OCI-M1 (cell line): ENCODE measurements at places on chromosomes 6 and 20.
A peak's percentile ranks its signal among the peaks of the same experiment; 100 is the strongest.

DNA sequence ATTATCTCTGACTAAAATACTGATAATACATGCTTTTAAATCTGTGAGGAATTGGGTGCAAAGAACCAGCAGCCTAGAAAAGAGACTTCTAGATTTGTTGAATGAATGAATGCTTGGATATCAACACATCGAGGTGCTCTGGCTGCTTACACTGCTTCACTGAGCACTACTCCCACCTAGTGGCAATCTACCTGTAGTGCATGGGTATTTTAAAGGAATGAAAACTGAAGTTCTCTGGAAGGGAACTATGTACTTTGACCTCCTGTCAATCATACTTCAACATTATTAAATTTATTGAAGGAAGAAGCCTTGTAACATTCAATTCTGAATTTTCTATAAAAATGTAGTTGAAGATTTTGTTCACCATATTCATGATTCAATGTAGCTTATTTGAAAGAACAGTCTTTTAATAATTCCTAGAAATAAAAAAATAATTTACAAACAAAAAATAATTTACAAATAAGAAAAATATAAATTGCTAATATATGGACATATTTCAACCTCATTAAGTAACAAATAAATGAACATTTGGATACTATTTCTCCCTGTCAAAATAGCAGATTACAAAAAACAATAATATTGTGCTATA lies 111.2 kb upstream of the MMS22L start:
- DNase-seq: peak; percentile 90

DNA sequence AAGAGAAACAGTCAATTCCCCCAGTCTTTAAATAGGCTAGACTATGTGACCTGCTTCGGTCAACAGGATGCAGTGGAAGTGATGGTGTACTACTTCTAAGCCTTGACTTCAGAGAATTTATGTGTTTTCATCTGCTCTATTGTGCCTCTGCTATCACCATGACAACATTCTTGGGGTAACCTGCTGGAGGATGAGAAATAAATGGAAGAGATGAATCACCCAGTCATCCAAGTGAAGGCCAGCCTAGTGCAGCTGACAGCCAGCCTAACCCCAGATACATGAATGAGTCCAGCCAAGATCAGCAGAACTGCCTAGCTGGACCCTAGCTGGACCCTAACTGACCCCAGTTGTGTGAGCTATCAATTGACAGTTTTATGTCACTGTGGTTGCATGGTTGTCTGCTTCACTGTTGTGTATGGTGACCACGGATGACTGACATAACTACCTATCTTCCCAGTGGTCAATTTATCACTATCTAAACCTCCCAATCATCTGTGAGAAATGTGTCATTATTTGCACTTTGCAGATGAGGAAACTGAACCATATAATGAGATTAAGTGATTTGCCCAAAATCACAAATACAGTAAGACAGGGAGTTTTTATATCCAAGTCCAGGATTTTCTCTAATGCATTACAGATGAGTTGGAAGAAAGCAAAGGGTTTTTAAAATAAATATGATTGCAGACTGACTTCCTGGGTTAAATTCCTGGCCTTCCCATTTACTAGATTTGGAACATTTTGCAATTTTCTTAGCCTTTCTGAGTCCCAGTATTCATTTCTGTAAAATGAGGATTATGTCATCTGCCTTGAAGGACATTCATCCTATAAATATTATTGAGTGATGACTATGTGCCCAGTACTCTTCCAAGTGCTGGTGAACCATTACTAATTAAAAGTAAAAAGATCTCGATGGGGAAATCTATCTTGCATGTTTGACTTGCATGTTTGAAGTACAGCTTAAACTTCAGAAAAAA lies 136.4 kb upstream of the PLCB4 start:
- DNase-seq: no peak

DNA sequence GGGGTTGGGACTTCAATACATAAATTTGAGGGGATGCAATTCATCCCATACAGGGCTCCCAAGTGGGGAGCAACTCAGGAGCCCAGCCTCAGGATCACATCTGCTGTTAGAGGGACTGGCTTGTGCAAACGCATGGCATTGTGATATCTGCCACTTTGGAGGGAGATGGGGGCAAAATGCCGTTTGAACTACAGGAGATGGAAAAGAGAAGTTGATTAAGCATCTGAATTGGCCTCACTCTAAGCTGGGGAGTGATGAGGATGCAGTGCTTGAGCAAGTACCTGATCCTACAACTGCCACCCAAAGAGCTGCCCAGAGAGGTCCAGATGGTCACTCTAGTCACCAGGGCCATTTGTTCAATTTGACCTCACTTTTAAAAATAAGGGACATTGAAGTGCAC lies 2.0 kb downstream of the LY86 start:
- DNase-seq: no peak

DNA sequence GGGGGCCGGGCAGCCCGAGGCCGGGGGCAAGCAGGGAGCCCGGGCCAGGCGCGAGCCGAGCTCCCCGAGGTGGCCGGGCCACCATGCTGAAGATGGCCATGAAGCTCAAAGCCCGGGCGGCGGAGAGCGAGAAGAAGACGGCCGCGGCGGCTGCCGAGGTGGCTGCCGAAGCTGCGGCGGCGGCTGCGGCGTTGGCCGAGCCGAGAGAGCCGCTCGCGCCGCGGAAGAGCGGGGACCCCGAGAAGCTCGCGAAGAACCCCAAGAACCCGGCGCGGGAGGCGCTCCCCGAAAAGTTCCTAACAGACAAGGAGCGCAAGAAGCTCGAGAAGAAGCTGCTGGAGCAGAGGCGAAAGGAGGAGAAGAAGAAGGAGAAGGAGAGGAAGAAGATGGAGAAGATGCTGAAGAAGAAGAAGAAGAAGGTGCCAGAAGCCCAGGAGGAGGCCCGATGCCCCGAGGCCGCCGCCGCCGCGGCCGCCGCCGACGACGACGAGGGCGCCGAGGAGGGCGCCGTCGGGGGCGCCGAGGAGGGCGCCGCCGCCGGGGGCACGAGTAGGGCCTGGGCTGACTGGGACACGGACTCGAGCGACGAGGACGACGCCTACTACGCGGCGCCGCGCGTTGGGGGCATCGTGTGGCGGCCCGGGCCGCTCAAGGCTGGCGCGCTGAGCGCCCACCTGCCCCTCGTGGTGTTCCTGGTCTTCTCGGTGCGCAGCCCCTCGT lies 37.4 kb downstream of the GNAS start:
- DNase-seq: peak; percentile 20

- no peak for DNase-seq
Measured at GRCh38 chr6:38937839-38938613, 110.6 kb upstream of the GLP1R start.

DNA sequence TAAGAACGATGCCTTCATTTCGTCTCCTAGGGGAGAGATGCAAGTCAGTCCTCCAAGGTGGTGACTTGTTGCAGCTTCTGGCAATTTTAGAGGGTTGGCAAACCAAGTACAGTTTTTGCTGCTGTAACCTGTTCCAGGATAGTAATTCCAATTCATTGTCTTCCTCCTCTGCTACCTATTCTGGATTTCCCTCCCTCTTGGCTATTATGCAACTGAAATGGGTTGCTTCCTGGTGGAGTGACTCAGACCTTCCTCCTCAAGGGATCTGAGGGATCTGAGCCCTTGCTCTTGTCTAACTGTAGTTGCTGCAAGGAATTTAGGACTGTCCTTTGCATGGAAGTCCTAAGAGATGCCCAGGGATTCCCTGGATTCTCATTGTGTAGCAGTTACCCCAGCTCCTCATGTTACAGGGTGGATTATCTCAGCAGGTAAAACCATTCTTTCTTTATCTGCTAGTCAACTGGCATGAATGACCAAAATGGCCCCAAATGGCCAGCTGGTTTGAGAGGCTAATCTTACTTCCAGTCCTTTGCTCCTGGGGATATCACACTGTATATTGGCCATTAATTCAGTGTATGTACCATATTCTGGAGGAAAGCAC lies 17.6 kb upstream of the ELMO2 start:
- DNase-seq: no peak

- DNase-seq: no peak
Measured at GRCh38 chr6:167441715-167442206, 116.9 kb downstream of the TTLL2 start.

DNA sequence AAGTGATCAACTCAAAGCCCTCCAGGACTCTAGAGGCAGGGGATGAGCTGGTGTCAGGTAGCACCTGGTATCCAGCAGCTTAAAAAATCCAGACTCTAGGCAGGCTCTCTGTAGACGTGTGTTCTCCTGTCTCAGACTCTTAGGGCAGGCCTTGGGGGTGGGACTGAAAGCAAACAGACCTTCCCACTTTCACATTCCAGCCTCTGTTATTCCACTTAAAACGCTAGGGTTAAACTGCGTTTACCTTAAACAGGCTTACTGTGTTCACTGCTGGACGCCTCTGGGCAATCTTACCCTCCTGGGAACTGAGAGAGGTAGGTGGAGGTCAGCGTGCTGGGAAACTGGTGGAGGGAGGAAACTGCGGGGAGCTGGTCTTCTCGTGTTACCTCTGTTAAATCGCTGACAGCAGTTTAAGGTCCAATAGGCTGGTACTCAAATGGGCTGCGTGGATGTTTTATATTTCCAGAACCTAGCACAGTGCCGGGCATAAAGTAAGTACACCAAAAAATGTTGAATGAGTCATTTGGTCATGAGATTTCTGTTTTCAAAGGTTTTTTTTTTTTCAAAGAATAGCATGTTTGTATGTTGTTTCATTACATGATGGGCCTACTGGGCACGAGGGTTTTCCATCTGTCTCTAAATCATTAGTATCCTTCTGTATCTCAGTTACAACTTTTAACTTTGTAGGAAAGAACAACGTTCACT lies at the start of gene GCNT2:
GCNT2 (plus strand) TSS at position 248 of the 705 bp plus-strand sequence. CDS start 7,561 bp downstream, outside the sequence.
- DNase-seq: peak; percentile 44

GRCh38 chr6:39945626-39946025 lies 11.4 kb upstream of the MOCS1 start:
- DNase-seq: no peak

DNA sequence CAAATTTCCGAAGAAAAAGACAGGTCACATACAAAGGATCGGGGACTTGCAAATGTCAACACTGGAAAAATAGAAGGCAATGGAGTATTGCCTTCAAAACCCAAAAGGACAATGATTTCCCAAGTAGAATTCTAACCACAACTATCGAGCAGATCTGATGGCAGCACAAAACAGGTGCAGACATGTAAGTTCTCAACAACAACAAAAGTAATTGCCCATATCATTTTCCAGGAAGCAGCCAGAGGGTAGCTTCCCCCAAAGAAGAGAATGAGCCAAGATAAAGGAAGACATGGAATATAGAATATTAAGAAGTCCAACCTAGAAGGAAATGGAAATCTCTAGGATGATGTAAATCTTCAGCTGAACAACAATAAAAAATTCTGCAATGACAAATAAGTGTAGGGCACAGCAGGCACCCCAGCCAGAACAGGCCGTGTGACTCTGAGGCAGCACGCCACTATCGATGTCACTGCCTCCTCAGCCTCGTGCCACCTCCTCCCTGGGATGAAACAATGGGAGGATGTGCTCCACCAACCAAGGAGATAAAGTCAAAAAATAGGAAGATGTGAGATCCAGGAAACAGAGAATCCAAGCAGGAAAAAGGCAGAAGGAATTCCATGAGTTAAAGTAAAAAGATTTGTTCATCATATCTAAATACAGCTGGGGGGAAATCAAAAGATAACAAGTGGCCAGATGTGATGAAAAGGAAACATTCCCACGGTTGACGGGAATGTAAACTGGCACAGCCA lies 34.1 kb downstream of the SERPINB1 start:
- no peak for DNase-seq

GRCh38 chr20:50928469-50928868 lies 2.8 kb downstream of the ADNP start:
- DNase-seq: no peak

DNA sequence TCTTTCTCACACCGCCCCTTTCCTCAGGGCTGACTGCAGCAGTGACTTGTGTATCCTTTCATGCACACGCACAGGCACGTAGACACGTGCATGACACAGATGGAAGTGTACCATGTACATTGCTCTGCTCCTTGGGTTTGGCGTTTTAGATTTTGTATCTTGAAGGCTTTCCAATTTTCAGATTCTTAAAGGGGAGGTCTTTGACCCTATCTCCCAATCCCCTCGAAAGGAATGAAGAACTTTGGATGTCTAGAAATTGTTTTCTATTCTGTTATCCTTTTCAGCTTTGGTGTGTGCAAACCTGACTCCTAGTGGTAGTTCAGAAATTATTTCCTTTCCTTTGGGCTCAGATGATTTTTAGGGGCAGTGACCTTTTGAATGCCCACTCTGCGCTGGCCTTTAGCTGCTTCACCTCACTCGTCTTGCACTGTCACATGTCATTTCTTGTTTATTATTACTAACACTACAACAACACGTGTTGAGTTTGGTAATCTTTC lies 63.0 kb downstream of the HIVEP1 start:
- peak; percentile 24 for DNase-seq

GRCh38 chr6:168938546-168938945 lies 315.1 kb downstream of the THBS2 start:
- no peak for DNase-seq

GRCh38 chr20:4512891-4513550 lies 208.7 kb upstream of the PRND start:
- DNase-seq: no peak

DNA sequence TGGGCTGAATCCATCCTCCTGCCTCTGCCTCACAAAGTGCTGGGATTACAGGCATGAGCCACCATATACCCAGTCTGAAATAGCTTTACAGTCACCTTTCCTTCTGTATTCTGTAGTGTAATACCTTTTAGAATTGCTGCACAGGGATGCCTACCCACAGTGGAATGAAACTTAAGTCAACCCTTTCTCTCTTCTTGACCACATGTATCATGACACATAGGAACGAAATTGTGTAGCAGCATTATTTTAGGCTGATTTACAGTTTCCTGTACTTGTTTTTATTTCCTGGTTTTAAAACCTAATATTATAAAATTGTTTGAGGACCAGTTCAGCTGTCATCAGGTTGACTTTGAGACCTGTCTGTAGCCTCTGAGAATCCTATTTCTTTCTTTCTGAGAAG lies 297.8 kb downstream of the ZFAND3 start:
- DNase-seq: no peak

GRCh38 chr6:154995254-154996015 lies at the start of gene TIAM2:
TIAM2 (plus strand) TSS chr6:154995315; CDS start chr6:155129224, 133,909 bp downstream.
- DNase-seq: no peak

DNA sequence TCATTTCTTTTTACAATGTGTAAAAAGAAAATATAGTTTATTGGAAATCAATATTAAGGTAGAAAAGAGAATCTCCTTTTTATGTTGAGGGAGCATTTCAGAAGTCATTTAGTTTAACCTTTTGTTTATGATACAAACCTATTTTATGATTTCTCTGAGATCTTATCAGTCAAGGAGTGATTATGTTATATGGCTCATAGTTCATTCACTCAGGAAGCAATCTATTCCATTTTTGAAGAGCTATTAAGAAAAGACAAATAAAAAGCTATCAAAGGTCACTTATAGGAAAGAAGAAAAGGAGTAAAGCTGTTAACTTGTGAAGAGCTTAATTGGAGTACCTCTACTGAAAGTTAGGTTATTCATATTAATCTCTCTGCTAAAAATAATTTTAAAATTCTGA lies 526.6 kb upstream of the JAG1 start:
- DNase-seq: no peak
